ENCODE measurements at places on chromosomes 11 and 22. TPM values are rescaled to one million over a fixed set of nuclear protein-coding genes. Genes with fewer than 3 reads are reported as not detected.
A peak's percentile ranks its signal among the peaks of the same experiment; 100 is the strongest.

GRCh38 chr11:130718120-130718519, 198.2 kb downstream of the SNX19 start:
- no peak for DNase-seq

DNA sequence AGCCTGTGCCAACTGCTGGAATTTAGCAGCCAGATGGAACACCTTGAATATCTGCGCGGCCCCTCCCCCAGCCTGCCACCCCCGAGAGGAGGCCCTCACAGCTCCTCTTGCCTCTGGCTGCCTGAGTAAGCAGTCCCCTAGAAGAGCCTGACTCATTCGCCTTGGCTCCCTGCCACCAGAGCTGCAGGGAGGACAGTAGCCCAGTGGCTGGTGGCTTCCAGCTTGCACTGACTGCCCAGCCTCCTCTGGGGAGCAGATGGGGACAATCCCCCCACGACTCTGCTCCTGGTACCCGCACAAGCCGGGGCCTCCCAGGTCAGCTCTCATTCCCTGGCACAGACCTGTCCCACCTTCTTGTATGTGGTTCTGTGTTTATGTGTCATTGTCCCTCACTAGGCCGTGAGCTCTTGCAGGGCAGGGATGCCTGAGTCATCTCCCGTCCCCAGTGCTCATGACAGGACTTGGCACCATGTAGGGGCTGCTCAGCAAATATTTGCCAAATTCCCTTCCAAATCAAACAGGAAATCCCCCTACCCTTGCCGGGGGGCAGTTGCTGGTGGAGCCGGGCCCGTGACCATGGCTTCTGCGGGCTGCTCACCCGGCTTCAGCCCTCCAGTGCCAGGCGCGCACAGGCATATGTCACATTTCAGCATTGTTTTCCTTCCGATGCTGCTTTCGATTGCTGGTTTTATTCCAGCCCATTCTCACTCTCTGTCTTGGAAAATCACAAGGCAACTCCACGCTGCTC, 43.6 kb downstream of the CACNG2 start:
- peak; percentile 57 for DNase-seq

DNA sequence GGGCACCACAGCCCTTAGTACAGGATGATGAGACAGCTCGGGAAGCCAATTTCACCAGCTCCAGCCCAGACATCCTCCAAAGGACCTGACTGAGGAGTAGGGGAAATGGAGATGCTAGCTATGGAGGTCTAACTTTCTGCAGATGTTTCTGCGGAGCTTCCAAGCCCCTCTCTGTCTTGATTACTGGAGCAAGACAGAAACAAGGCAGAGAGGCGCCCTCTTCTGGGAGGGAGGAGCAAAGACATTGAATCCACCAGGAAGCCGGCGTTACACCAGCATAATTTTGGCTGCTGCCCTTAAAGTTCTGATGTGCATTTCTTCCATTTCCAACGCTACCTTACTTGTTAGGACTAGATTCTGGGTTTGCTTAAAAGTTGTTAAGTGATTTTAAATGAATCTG, 107.3 kb upstream of the HSD17B12 start:
- peak; percentile 75 for DNase-seq

DNA sequence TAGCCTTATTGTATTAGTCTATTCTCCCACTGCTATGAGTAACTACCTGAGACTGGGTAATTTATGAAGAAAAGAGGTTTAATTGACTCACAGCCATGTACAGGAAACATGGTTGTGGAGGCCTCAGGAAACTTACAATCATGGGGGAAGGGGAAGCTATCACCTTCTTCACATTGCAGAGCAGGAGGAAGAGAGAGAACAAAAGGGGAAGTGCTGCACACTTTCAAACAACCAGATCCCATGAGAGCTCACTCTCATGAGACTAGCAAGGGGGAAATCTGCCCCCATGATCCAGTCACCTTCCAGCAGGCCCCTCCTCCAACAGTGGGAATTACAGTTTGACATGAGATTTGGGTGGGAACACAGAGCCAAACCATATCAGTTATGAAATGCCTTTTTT, 179.4 kb downstream of the ARHGAP42 start:
- DNase-seq = no peak

GRCh38 chr11:73570415-73571114, 27.3 kb downstream of the FAM168A start:
- no peak for DNase-seq

- DNase-seq = peak; percentile 61
These were observed 383.7 kb downstream of the TMEM135 start for GRCh38 chr11:87421422-87421821.

DNA sequence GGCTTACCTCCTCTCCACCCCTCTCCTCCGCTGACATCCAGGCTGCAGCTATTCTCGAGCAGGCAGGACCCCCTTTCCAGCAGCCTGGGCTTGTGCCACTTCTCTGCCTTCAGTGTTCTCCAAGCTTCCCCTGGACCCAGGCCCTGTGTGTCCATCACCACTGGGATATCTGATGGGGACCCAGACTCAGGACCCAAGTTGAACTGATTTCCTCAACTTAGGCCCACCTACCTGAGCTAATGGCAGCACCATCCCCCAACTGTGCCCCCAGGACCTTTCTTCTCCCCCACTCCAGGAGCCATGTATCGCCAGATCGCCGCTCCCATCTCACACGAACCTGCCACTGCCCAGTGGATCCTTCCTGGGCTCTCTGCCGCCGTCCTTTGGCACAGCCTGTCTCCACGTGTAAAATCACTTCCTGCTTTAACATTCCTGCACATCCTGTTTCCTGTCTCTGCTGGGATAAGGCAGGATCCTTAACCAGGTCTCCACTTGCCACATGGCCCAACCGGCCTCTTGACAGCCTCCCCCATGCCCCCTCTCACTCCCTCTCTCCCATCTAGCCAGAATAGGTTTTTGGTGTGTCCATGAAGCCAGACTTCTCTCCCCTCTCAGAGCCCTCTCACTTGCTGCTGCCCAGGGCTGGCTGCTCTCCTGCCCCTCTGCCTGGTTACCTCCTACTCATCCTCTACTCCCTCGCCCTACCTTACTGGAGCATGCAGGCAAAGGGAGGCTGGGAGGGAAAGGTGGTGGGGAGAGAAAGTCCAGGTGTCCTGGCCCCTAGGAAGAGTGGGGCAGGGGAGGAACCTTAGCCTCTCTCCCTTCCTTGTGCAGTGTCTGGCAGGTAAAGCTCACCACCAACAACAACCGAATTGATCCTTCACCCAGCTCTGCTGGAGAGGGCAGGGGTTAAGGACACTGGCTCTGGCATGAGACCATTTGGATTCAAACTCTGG, 9.4 kb downstream of the SPATA19 start:
- peak; percentile 5 for DNase-seq

GRCh38 chr22:23187871-23188700, 7.8 kb downstream of the BCR start:
- DNase-seq = peak; percentile 32

GRCh38 chr22:43269246-43269645, 73.9 kb downstream of the SCUBE1 start:
- DNase-seq = peak; percentile 71

Gene SLC22A8
- not detected for total RNA-seq

Gene ARHGAP42
- total RNA-seq = 23.1 TPM

Gene TMEM41B
- total RNA-seq = 38.2 TPM

Gene MUC2
- total RNA-seq = not detected

Gene IFITM5
- total RNA-seq = not detected

Gene LARGE2
- 36.6 TPM for total RNA-seq
